ENCODE measurements at places on chromosomes 2 and 18.

DNA sequence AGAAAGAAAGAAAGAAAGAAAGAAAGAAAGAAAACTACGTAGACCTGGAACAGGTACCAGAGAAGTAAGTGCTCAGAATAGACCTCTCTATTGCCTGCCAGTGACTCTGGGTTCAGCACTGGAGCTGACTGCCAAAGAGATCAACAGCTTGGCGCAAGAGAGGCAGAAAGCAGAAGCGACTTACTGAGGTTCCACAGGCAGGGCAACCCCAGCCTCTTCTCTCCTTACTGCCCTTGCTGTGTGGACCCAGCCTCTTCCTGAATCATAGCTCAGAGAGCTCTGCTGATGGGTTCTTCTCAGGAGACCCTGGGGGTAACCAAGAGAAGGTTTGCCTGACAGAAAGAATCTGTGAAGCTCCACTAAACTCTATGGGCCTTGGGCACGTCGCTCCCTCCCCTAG is 7.1 kb downstream of the CAPN13 start:
- no peak for DNase-seq

GRCh38 chr2:201656102-201656501 is 12.8 kb upstream of the TMEM237 start:
- DNase-seq, result no peak

- no peak for DNase-seq
These were observed 6.0 kb downstream of the CTIF start for GRCh38 chr18:48544661-48545415.

DNA sequence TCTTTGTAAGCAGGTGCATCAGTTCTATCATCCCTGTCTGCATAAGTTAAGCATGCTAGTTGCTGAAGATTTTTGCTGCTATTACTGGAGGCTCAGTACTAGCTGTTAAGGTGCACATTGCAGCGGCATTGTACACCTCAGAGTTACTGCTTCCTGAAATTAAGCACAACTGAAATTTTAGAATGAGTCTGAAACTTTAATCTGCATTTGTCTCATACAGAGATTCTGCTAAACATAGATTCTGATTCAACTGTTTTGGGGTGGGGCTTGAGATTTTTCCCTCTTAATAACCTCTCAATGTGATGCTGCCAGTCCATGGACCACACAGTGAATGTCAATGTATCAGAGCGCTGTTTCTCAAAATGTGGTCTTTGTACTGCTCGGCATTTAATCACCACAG is 585.7 kb upstream of the GCFC2 start:
- DNase-seq, result no peak

- no peak for DNase-seq
These were observed 163.5 kb downstream of the GLI2 start for GRCh38 chr2:120898961-120899750.

GRCh38 chr2:213010106-213010779 is 141.2 kb downstream of the IKZF2 start:
- DNase-seq, result no peak

GRCh38 chr2:239732666-239733010 is 292.5 kb downstream of the NDUFA10 start:
- no peak for DNase-seq

GRCh38 chr2:203992509-203992908 is 55.9 kb downstream of the ICOS start:
- DNase-seq, result no peak

DNA sequence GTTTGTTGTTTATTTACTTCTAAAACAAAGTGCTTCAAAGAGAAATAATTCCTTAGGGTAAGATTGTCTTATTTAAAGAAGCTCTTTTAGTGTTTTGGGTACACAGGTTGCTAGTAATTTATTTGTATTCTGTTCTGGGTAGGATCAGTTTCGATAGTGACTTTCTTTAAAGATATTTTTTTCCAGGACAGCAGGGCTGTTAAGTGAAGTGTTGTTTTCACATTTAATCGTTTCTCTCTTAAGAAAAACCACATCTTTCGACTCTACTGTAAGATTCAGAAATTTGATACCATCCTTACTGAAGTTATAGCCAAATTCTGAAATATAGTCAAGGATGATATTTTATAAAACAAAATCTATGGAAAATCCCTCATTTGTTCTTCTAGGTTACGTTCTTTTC is 17.8 kb downstream of the TNFRSF11A start:
- no peak for DNase-seq

DNA sequence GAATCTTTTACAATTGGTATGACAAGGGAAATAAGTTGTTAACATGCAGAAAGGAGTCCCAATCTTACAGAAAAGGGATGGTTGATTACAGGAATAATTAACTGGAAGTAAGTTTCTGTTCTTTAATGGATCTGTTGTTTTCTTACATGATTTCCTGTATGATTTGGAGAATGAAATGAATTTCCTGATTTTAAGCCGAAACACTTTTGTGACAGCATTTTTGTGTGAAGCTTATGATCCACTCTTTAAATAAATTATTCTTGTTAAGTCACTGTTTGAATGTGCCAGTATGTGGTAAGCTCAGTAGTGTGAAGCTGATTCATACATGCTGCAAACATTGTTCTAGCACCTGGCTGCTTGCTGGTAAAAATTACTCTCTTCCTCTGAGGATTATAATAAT is 516.2 kb downstream of the DCDC2C start:
- DNase-seq, result no peak

DNA sequence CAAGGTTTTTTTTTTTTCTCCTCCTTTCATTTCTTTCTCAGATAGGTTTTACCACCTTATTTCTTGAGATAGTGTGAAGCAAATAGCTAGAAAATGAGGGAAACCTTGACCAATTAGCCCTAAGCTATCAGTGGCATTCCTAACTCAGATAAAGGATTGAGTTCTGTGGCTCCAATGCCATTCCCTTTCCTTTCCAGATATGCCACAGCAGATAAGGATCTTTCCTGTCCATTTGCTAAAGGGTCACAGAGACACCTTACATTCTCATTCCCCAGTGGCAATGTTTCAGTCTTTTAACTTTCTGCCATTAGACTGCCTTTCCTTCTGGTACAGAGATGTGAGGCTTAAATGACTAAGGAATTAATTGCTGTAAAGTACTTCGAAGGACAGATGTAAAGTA is 81.7 kb downstream of the MGAT5 start:
- DNase-seq, result no peak

GRCh38 chr18:3593381-3593903 is 143.5 kb downstream of the TGIF1 start:
- DNase-seq, result no peak

- DNase-seq, result no peak
These were observed 118.8 kb downstream of the ACTR3 start for GRCh38 chr2:114008720-114009119.

DNA sequence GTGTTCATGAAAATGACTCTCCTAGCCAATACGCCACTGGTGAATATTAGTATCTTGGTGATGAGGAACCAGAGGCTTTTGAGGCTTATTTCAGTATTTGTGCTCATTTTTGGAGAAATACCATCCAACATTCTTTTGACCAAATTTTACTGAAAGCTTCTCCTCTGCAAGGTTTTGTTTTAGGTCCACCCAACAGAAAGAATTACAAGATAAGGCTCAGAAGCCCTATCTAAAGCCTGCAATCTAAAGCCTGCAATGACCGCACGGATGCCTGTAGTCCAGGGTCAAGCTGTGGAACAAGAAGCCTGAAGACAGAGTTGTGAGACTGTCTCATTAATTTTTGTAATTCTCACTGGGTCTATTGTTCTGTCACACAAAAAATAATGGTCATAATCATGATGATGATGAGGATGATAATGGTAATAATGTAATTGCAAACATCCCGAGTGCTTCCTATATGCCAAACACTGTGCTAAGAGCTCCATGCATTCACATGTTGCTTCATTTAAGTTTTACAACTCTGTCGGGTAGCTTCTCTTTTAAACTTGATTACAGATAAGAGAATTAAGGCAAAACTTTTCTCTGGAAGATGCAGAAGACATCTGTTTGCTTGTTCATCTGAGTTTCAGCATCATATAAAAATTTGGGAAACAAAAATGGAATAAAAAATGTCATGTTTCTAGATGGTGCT is 33.2 kb upstream of the NCOA1 start:
- DNase-seq, result no peak
